ENCODE measurements at places on chromosomes 1 and 21. TPM values are rescaled to one million over a fixed set of nuclear protein-coding genes. Genes with fewer than 3 reads are reported as not detected.

PLA2G2A gene
- total RNA-seq: not detected

VASH2 gene
- not detected for total RNA-seq

OVAAL gene
- total RNA-seq: not detected

HSD11B1 gene
- 0.39 TPM for total RNA-seq

DNA sequence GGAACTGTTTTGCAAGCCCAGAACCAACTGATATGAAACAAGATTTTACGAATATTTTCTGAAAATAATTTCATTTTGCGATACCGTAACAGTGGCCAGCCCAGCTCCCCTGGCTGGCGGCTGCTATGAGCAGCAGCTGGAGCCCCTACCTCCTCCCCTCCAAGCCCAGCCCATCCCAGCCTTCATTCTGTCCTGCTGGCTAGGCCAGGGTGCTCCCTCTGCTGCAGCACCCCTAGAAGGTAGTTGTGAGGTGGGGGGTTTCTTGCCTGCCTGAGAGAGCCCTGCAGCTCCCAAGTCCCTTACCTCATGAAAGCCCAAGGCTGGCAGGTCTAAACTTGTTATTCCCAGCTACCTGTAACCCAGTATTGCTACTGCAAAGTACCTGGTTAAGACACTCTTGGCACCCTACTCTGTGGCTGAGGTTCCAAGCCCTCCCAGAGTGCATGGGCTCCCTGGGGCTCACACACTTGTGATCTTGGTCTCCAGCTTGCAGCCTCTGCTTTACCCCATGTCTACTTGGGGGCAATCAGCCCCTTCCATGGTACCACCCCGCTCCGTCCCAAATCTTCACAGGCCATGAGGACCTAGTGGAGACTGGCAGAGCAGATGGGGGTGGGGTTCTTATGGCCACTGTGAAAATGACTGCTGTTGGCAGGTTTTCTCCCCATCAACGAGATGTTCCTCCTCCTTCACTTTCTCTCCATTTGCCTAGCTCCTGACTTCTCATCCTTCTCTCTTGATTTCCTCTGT lies 239.8 kb downstream of the TRABD2B start:
- H3K4me3 ChIP-seq: no peak overlapping the region
- peak; percentile 65 for DNase-seq
- peaks cover 7% of the 10 kb centered on the region for H3K4me1 ChIP-seq

DNA sequence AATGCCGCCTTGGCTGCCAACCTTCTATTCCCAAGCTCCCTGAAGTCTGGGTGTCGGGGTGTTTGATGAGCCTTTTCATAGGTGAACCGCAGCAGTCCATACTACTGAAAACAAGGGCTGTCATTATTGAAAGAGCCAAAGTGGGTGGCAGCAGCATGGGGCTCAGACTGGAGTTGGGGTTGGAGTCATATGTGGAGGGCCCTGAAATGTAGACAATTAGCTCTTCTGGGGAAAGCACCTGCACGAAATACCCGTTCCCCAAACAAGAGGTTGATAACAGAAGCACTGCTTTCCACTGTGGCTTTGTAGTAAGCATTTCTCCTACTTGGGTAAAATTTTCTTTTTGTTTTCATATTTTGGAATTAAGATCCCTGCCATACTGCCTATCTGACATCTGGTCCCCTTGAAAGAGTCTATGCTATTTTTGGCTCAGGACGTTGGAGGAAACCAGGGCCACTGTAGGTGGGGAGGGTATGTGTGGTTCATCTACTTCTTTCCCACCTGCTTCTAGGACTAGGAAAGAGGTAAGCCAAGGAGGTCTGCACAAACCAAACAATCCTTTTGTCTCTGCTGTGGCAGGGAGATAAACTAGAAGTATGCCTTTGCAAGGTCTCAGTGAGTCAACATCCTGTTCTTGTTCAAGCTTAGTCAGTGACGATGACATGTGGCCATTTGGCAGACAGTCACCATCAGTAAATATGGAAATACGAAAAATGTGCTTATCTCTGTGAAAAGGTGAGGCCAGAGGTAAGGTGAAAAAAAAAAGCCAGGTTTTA lies 197.0 kb upstream of the UBE2U start:
- peaks cover 5% of the 10 kb centered on the region for H3K36me3 ChIP-seq
- H3K4me1 ChIP-seq: peaks cover 30% of the 10 kb centered on the region
- H3K27ac ChIP-seq: peak overlapping the region; percentile 76
- no peak overlapping the region for H3K4me3 ChIP-seq
- no peaks in the 10 kb centered on the region for H3K27me3 ChIP-seq

DNA sequence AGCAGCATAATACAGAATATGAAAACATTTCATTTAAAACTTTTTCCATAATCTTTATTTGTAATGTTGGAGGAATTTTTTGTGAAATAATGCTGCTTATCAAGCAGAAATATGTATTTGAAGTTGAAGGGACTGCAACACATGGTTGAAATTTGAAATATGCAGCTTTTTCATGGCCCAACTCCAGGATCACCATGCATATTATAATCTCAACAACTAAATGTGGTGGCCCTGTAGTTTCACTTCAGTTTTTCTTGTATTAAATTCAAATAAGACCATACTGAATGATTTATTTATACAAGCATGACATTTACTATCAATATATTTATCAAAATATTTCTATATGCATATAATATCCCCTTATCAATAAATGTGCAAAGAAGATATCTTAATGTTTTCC lies 157.7 kb upstream of the LHX8 start:
- H3K36me3 ChIP-seq: no peaks in the 10 kb centered on the region
- no peak overlapping the region for H3K27ac ChIP-seq
- H3K4me1 ChIP-seq: no peaks in the 10 kb centered on the region
- H3K27me3 ChIP-seq: no peaks in the 10 kb centered on the region
- H3K4me3 ChIP-seq: no peak overlapping the region

DNA sequence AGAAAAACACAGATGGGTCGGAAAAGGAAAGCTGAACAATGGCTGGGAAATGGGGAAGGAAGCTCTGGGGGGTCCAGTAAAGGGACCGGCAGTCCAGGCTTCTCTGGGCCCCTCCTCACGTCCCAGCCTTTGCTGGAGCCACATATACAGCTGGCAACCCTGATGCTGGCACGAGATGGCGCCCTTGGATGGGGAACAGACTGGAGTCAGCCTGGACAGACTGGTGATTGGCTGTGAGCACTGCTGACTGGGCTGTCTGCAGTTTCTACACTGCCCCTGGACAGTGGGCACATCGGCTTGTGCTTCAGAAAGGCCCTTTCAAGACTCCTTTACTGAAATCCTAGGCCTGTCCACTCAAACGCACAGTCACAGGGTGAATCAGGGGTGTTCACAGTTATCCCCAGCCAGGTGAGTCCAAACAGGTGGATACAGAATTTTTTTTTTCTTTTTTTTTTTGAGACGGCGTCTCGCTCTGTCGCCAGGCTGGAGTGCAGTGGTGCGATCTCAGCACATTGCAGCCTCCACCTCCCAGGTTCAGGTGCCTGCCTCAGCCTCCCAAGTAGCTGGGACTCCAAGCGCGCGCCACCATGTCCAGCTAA lies 31.1 kb upstream of the ZBTB40 start:
- DNase-seq: peak; percentile 78
- peaks cover 26% of the 10 kb centered on the region for H3K27me3 ChIP-seq
- no peak overlapping the region for H3K4me3 ChIP-seq
- no peaks in the 10 kb centered on the region for H3K4me1 ChIP-seq
- H3K36me3 ChIP-seq: no peaks in the 10 kb centered on the region

DNA sequence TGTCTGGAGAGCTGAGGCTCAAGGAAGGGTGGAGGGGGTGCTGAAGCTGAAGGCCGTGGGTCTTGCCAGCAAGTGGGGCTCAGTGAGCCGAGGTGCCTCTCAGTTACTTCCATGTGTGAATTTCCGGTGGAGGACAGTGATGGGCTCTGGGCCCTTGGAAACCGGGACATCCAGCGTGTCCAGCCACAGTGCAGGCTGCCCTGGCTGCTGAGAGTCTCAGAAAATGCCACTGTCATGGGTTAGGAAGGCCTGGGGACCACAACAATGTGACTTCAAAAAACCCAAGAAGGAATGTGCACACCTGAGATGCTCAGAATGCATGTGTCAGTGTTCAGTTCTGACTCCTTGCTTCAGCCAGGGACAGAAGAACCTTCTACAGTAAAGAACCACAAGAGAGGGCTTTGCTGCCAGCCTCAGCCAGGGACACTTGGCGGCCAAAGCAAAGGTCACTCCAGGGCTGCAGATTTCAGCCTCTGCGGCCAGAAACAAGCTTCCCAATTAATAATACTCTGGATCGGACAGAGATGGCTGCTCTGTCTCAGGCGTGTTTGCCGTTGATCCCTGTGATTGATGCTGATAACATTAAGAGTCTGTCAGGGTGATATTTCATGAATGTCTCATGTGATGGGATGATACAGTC lies 12.6 kb upstream of the LAMTOR5 start:
- H3K36me3 ChIP-seq: peaks cover 6% of the 10 kb centered on the region
- peaks cover 18% of the 10 kb centered on the region for H3K4me1 ChIP-seq
- peak overlapping the region; percentile 16 for H3K27ac ChIP-seq
- no peaks in the 10 kb centered on the region for H3K27me3 ChIP-seq

- H3K27me3 ChIP-seq: no peaks in the 10 kb centered on the region
- H3K4me3 ChIP-seq: no peak overlapping the region
- no peak overlapping the region for H3K27ac ChIP-seq
- DNase-seq: no peak
- H3K4me1 ChIP-seq: peaks cover 13% of the 10 kb centered on the region
These were observed 14.2 kb upstream of the PHC2 start for GRCh38 chr1:33445108-33445507.

- H3K4me3 ChIP-seq: no peak overlapping the region
- no peak overlapping the region for H3K27ac ChIP-seq
- no peaks in the 10 kb centered on the region for H3K27me3 ChIP-seq
These were observed 69.9 kb upstream of the ADGRL2 start for GRCh38 chr1:81730881-81731280.

DNA sequence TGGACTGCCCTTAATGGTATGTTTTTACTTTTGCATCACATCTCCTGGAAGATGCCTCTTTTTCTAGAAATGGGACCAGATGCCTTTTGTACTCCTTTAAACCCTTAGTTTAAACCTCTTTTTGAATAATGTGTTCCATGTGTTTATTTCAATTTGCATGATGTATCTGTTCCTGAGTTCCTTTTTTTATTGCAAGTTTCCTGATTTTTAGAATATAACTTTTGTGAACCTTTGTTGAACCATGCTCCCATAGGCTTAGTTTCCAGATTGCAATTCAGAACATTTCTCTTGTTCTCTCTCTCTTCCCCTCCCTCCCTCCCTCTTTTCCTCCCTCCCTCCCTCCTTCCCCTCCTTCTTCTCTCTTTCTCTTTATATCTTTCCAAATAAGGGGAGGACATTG lies 81.9 kb downstream of the RGL1 start:
- DNase-seq: no peak
- H3K27ac ChIP-seq: no peak overlapping the region
- H3K27me3 ChIP-seq: no peaks in the 10 kb centered on the region
- peaks cover 4% of the 10 kb centered on the region for H3K36me3 ChIP-seq

DNA sequence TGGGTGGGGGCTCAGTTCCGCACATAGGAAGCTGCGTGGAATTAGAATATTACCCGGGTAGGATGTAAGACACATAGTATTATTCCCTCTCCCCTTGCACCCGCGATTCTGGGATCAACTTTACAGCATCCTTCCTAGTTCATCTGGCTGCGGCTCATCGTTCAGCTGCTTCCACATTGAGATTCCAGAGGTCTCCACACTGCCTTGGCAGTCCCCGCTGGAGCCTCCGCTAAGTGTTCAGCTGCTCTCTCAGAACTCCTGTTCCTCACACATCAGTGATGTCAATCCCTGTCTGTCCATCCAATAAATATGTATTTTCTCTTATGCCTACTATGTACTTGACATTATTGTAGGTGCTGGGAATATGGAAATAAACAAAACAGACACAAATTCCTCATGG lies 135.6 kb upstream of the SYT6 start:
- H3K4me1 ChIP-seq: no peaks in the 10 kb centered on the region
- H3K4me3 ChIP-seq: no peak overlapping the region
- DNase-seq: no peak
- H3K27ac ChIP-seq: no peak overlapping the region
- no peaks in the 10 kb centered on the region for H3K27me3 ChIP-seq
- no peaks in the 10 kb centered on the region for H3K36me3 ChIP-seq

GRCh38 chr1:52579415-52579814 lies 22.8 kb upstream of the GPX7 start:
- no peak overlapping the region for H3K4me3 ChIP-seq
- H3K27ac ChIP-seq: no peak overlapping the region
- H3K36me3 ChIP-seq: peaks cover 8% of the 10 kb centered on the region
- DNase-seq: no peak
- peaks cover 31% of the 10 kb centered on the region for H3K4me1 ChIP-seq

- DNase-seq: peak; percentile 82
- H3K4me1 ChIP-seq: peaks cover 11% of the 10 kb centered on the region
- no peak overlapping the region for H3K27ac ChIP-seq
- no peaks in the 10 kb centered on the region for H3K27me3 ChIP-seq
- H3K36me3 ChIP-seq: no peaks in the 10 kb centered on the region
These were observed 24.8 kb upstream of the THEM4 start for GRCh38 chr1:151934048-151934493.

GRCh38 chr1:25875154-25875855 lies at the start of gene PAQR7:
TSS of gene PAQR7 (minus strand) at chr1:25875708. CDS start at chr1:25863839, 11,869 bp downstream.
- H3K4me1 ChIP-seq: peaks cover 16% of the 10 kb centered on the region
- peak within 1 kb of the TSS; percentile 54 for H3K27ac ChIP-seq
- no peaks in the 10 kb centered on the region for H3K36me3 ChIP-seq

DNA sequence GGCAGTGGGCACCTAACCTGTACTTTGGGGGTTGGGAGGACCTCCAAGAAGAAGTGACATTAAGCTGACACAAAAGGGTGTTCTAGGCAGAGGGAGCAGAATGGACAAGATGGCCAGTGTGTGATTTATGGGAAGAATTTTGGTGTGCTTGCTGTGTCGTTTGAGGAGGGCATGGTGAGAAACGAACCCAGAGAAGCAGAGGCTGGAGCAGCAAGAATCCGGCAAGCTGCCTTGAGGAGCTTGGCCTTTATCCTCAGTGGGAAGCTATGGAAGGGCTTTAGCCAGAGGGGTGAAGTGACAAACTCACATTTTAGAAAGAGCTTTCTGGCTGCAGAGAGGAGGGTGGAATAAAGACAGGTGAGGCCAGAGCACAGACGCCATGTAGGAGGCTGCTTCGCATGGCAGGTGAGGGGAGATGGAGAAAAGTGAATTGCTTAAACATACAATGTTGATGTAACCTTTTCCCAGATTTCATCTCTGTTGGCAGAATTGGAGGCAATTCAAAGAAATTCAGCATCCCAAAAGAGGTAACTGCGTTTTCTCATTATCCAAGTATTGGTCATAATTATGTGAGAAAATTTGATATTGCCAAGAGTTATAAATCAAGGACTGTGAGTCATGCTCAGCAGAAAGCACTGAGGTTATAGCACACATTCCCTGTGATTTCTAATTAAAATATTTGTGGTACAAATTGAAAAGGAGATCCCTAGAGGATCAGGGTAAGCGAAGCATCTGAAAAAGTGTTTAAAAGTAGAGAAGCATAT lies 26.5 kb downstream of the TRIM45 start:
- DNase-seq: no peak
- no peak overlapping the region for H3K4me3 ChIP-seq
- H3K27ac ChIP-seq: peak overlapping the region; percentile 93
- H3K36me3 ChIP-seq: peaks cover 37% of the 10 kb centered on the region
